ENCODE measurements at places on chromosomes 2 and 18.

- peak; percentile 12 for DNase-seq
Measured at GRCh38 chr18:63054901-63055584, 264.5 kb downstream of the BCL2 start.

DNA sequence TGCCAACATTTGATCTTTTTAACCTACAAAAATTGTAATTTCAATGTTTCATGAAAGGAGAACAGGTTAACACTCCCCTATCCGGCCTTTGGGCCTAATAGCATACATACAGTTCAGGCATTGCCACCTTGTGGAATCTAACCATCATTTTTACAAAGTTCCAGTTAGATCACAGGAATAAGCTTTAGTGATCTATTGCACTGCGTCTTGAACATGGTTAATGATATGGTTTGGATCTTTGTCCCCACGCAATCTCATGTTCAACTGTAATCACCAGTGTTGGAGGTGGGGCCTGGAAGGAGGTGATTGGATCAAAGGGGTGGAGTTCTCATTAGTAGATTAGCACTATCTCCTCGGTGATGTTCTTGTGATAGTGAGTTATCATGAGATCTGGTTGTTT is 58.2 kb upstream of the NEUROD1 start:
- DNase-seq = no peak

- DNase-seq = no peak
Measured at GRCh38 chr2:3650140-3650920, 7.7 kb upstream of the ALLC start.

DNA sequence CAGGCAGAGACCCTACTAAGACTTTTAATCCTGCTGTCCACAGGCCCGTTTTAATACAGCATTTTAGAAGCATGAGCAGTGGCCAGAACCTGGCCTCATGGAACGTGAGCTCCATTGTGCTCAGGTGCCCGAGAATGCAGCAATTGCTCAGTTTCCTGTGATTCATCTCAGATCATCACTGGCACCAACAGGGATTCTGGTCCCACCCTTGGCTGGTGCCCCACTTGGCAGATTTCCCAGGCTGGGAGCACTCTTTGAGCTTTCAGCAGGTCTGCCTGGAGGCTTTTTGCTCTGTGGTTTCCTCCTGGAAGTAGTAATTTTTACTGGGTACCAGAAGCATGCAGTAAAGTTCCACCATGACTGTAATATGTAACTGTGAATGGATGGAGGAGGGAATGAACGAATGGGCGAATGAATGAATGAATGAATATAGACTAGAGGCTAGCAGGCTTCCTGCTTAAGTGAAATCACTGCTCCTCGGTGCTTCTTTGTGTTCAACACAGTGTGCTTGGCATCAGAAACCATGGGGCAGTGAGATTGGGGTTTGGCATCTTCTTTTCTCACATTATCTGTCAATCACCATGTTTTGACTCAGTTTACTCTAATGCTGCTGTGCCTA is 312.9 kb downstream of the PRKCE start:
- DNase-seq = peak; percentile 91

DNA sequence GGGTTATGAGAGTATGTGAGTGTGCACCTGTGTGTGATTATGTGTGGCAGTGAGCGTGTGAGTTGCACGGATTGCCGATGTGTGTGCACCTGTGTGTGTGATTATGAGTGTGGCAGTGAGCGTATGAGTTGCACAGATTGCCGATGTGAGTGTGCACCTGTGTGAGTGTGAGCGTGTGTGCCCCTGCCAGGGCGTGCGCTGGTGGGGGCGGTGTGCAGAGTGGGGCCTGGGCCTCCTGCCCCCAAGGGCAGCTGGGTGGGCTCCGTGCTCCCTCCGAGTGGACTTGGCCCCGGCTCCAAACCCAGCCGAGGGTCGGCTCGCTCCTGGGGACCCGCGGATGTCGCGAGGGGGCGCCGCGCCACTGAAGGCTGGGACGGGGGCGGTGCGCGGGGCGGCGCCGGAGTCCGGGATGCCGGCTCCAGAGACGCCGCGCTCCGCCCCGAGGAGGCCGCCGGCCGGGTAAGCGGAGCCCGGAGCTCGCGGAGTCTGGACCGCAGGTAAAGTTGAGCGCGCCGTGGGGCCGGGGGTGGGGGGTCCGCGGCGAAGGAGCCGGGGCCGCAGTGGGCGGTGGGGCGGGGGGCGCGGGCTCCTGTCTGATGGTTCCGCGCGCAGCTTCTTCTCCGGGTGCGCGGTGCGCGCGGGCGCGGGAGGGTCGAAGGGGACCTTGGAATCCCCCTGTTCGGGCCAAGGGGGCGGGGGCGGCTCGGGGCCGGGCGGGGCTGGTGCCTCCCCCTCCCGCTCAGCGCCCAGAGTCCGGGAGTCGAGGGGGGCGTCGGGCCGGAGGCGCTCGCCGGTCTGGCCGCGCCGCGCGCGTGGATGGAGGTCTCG is at the start of gene KCNG2:
TSS of gene KCNG2 (plus strand) at position 421 of the 828 bp plus-strand sequence. CDS start 65,730 bp downstream, outside the sequence.
- DNase-seq = no peak

DNA sequence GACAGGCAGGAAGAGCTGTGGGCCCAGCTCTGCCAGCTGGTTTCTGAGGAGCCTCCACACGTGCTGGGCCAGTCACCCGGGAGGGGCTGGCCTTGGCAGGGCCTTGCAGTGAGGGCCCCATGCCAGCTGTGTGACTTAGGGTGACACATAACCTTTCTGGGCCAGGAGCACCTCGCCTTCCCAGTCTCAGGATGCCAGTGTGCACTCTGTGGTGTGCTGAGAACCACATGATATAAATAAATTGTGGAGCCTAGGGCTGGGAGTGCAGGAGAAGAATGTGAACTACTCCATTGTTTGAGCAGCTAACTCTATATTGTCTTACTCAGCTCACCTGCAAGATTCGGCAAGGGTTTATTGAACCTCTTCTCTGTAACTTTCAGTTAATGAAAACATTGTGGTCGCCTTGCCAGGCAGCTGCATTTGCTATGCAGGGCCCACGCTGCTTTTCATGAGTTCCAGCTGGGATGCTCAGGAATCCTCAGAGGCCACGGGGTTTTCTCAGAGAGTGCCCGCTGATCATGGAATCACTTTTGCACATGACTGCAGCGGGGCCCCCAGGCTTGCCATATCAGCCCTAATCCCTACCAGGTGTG is 222.3 kb downstream of the SH3RF3 start:
- DNase-seq = peak; percentile 81

DNA sequence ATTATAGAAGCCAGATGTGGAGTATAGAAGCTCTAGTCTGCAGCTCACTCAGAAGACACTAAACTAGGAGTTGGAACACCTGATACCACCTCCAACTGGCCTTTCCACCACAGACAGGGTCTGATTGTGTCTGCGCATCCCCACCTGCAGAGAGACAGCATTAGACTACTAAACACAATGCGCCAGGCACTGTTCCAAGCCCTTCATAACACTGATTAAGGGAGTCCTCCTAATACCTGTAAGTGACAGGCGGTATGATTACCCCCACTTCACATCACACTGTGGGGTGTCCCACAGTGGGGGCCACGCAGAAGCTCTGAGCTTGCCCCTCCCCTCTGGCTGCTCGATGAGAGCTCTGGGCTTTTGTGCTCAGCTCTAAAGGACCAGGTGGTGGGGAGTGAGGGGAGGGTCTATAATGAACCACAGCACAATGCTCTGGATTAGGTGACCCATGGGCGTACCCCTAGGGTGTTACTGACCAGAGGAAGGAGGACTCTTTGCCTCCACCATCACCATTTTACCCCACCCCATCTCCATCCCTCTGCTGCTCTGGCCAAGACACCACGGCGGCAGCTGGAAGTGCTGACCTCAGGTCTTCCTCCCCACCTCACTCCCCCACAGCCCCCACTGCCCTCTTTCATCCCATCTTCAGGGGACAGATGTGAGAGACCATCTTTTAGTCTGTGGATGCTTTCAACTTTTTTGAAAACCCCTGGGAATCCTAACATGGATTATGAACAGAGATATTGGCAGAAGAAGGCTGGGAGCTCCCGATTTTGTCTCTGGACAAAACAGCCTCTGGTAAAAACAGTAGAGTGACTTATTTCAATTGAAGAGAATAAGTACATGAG is 145.1 kb downstream of the GFPT1 start:
- DNase-seq = no peak

GRCh38 chr2:120434492-120435308 is 88.8 kb downstream of the INHBB start:
- peak; percentile 50 for DNase-seq

- DNase-seq = peak; percentile 90
Measured at GRCh38 chr2:182447863-182448262, 21.0 kb upstream of the PDE1A start.

- DNase-seq = peak; percentile 91
Measured at GRCh38 chr2:205682239-205682970, at the start of gene NRP2. TSS of gene NRP2 (plus strand) at chr2:205682501. CDS start at chr2:205683291, 790 bp downstream.

- DNase-seq = peak; percentile 71
Measured at GRCh38 chr2:120596990-120597594, 138.6 kb upstream of the GLI2 start.

DNA sequence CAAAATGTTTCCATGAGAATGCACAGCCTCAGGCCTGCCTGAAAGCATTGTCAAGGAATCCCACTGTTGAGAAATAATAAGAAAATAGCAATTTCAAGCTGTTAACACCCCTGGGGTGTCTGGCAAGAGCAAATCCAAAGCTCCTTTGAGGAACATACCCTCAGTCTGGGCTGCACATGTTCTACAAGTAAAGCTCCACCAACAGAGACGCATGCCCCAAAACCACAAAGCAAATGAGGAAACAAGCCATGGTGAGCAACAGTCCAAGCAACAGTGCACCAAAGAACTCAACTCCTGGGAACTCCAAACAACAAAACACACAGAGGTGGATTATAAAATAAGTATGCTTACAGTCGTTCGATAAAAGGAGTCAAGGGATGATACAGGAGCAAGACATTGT is 40.3 kb downstream of the CYP27C1 start:
- DNase-seq = peak; percentile 60

- no peak for DNase-seq
Measured at GRCh38 chr2:112087346-112088020, 32.4 kb downstream of the TMEM87B start.

DNA sequence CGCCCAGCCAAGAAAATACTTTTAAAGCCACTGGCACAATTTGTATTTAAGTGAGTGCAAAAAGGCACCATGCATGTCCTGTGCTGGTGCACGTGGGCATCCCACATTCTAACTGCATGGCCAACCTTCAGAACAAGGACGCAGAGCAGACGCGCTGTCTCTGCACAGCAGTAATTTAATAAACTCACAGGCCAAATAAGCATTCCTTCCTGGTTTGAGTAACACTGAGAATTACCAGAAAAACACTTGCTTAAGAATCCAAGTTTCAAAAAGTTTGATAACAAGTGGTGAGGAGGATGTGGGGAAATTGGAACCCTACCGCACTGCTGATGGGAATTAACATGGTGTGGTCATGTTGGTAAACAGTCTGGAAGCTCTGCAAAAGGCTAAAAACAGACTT is 38.7 kb downstream of the RPL31 start:
- DNase-seq = no peak

- DNase-seq = peak; percentile 46
Measured at GRCh38 chr2:172461591-172462372, 34.4 kb downstream of the ITGA6 start.

DNA sequence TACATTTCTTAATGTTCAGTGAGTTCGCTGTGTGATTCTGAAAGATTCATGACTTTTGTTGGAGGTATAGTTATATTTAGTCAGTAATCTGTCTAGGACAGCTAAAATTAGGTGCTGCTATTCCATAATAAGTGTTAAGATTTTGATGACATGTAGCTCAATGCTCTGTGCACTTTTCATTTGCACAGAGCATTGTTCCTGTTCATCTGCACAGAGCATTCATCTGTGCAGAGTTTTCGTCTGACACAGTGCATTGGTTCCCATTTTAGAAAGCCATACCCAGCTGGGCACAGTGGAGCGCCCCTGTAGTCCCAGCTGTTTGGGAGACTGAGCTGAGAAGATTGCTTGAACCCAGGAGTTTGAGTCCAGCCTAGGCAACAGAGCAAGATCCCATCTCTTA is 8.6 kb downstream of the POLI start:
- no peak for DNase-seq

DNA sequence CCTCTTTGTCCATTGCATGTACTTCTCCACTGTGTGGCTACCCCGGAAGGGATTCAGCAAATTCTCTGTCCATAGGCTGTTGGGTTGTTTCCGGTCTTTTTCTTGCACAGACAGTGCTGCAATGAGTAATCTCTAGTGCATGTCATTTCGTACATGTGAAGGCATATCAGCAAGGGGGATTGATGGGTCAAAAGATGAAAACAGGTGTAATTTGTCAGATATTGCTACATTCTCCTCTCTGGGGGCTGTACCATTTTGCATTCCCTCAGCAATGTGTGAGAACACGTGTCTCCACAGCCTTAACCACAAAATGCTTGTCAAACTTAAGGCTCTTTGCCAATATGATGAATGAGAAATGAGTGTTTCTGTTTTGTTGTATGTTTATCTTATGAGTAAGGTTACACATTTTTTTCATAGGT is 60.5 kb downstream of the KLHL29 start:
- peak; percentile 77 for DNase-seq

GRCh38 chr18:27808683-27809082 is 368.2 kb downstream of the CDH2 start:
- peak; percentile 57 for DNase-seq

DNA sequence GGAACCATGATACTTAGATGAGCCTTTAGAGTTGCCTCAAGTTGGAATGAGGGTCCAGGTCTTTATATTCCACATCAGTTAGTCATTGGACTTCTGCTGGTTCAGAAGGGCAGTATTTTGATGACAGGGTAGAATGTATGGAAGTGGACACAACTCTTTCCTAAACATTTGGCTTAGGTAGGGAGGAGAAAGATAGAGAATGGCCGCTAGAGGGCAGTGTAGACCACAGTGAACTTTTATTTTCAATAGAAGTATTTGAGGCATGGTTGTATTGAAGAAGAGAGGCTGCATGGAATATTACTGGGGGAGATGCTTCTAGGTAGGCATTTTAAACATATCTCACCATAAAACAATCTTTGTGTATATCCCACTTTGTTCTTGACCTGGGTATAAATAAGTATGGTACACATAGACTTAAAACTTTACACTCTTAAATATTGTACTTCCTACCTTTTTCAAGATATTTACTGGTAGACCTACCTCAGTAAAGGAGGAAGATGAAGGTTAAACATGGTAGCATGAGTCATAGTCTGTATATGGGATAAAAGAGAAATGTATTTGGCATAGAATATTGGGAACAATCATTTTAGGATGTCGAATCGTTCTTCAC is 497.6 kb upstream of the FAM98A start:
- DNase-seq = peak; percentile 72

DNA sequence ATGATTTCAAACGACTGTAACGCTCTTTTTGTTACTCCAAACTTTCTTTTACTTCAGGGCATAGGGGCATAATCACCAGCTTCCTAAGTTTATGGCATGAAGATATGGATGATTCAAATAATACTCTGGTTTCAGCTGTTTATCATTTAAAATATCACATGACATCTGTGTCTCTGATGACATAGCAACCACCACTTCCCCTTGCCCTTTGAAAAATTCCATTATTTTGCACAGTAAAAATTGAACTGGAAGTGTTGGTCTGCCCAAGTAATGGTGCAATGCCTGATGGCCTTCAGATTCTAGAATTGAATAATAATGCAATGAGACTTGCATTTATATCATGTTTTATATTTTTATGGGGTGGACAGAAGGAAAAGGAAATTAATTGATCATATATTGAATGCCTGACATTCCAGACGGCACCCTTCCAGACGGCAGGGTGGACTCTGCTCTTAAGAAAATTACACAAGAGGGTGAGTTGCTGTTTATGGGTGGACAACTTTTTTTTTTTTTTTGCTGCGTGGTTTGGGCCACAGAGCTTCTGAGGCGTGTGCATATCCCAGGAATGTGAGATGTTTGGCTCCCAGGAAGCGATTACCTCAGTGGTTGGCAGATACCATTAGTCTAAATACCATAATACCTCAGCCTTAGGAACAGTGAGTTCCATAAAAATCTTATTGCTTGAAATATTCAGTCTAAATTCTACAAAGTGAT is 101.7 kb upstream of the ZNF521 start:
- DNase-seq = peak; percentile 69

- no peak for DNase-seq
Measured at GRCh38 chr2:94978917-94979316, 46.6 kb upstream of the MAL start.

Data from EH (cell line).